ENCODE measurements at places on chromosomes 7 and 10. TPM values are rescaled to one million over a fixed set of nuclear protein-coding genes. Genes with fewer than 3 reads are reported as not detected.

Gene SUN3
- total RNA-seq, result not detected

Gene KLF14
- total RNA-seq, result under 0.01 TPM

Gene EPO
- not detected for total RNA-seq

Gene AS3MT
- 7.6 TPM for total RNA-seq

Gene PRKG1
- total RNA-seq, result 50.4 TPM

Data from smooth muscle cell of trachea (primary cell).